Natural killer cell (primary cell): ENCODE measurements at places on chromosomes 4 and X. TPM values are rescaled to one million over a fixed set of nuclear protein-coding genes. Genes with fewer than 3 reads are reported as not detected.

The ERAS gene
- not detected for total RNA-seq

GRCh38 chr4:73742490-73743160 is 2.3 kb downstream of the CXCL8 start:
- H3K36me3 ChIP-seq: no peaks in the 10 kb centered on the region
- H3K4me1 ChIP-seq: no peaks in the 10 kb centered on the region
- no peak for DNase-seq
- H3K27ac ChIP-seq: no peak overlapping the region

- H3K27me3 ChIP-seq: no peaks in the 10 kb centered on the region
- H3K4me1 ChIP-seq: no peaks in the 10 kb centered on the region
- no peak overlapping the region for H3K4me3 ChIP-seq
- no peaks in the 10 kb centered on the region for H3K36me3 ChIP-seq
- no peak for DNase-seq
Observed at GRCh38 chr4:74084984-74085383, 14.0 kb downstream of the CXCL2 start.

- H3K27me3 ChIP-seq: peaks cover 2% of the 10 kb centered on the region
- H3K36me3 ChIP-seq: no peaks in the 10 kb centered on the region
- H3K4me3 ChIP-seq: no peak overlapping the region
- no peak for DNase-seq
- H3K4me1 ChIP-seq: peaks cover 13% of the 10 kb centered on the region
Observed at GRCh38 chrX:68694435-68695205, 47.2 kb downstream of the STARD8 start.

GRCh38 chr4:148380291-148380690 is 61.9 kb downstream of the NR3C2 start:
- no peaks in the 10 kb centered on the region for H3K27me3 ChIP-seq
- no peaks in the 10 kb centered on the region for H3K4me1 ChIP-seq
- DNase-seq: no peak
- H3K36me3 ChIP-seq: no peaks in the 10 kb centered on the region
- H3K4me3 ChIP-seq: no peak overlapping the region
- no peak overlapping the region for H3K27ac ChIP-seq

The STOX2 gene
- not detected for total RNA-seq

DNA sequence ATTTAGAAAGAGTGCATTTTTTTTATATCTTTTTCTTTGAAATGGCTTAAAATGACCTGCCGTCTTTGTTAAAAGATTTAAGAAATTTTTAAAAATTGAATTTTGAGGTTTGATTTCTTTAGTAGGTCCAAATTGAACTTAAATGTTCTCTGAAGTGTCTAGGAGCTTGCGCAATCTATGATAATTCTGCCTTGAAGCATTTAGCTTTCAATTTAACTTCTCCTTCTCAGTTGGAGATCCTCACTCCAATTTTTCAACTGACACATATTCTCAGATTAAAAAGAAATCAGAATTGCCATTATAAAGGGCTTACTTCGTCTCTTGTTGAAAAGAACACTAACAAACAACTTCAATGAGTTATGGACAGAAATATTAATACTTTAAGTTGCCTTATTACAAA is 273.5 kb downstream of the TMA16 start:
- no peak overlapping the region for H3K4me3 ChIP-seq
- peaks cover 2% of the 10 kb centered on the region for H3K27me3 ChIP-seq
- no peak overlapping the region for H3K27ac ChIP-seq
- no peaks in the 10 kb centered on the region for H3K4me1 ChIP-seq
- DNase-seq: no peak

The SMARCA1 gene
- 0.18 TPM for total RNA-seq

GRCh38 chr4:184014301-184014700 is 109.2 kb downstream of the STOX2 start:
- H3K4me1 ChIP-seq: no peaks in the 10 kb centered on the region
- H3K27me3 ChIP-seq: no peaks in the 10 kb centered on the region
- no peak overlapping the region for H3K27ac ChIP-seq
- no peak for DNase-seq
- H3K36me3 ChIP-seq: no peaks in the 10 kb centered on the region
- H3K4me3 ChIP-seq: no peak overlapping the region

GRCh38 chr4:26061248-26061986 is 147.4 kb downstream of the SMIM20 start:
- no peak overlapping the region for H3K4me3 ChIP-seq
- no peaks in the 10 kb centered on the region for H3K4me1 ChIP-seq
- no peaks in the 10 kb centered on the region for H3K36me3 ChIP-seq
- no peak overlapping the region for H3K27ac ChIP-seq

The VCX gene
- not detected for total RNA-seq

The GAGE12H gene
- total RNA-seq: not detected

The NWD2 gene
- not detected for total RNA-seq

The CPLX1 gene
- not detected for total RNA-seq

- no peak overlapping the region for H3K27ac ChIP-seq
- H3K4me3 ChIP-seq: no peak overlapping the region
- H3K36me3 ChIP-seq: no peaks in the 10 kb centered on the region
- DNase-seq: no peak
- no peaks in the 10 kb centered on the region for H3K27me3 ChIP-seq
Observed at GRCh38 chrX:109926743-109927662, 75.9 kb upstream of the TMEM164 start.

DNA sequence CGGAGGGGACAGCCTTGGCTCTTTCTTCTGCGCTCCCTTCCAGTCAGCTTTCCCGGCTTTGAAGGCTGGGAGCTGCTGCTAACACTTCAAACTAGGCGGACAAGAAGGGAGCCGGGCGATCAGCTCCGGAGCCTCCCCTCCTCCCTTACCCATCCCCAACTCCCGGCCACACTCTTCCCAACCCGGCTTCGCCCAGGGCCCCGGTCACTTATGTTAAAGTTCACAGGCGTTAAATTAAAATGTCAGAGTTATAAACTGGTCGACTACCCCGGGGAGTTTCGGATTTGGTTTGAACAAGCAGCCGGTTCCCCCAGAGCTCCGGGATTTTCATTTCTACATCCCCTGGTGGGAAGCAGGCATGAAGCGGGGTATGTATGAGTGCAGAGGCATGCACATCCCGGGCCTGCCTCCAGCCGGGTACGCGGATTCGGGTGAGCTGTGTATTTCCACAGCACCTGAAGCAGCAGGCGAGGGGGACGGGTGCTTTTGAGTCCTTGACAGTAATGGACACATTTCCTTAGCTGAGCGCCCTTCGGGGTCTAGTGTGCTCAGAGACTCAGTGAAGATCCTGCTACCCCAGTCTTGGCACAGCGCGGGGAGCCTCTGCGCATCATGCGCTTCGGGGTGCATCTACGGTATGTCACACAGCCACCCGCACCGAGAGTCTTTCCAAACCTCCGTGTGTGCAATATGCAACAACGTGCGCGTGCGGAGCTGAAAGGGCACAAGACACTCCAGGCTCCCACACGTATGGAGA is 880 bp downstream of the UNC5C start:
- no peak overlapping the region for H3K27ac ChIP-seq
- no peak overlapping the region for H3K4me3 ChIP-seq

DNA sequence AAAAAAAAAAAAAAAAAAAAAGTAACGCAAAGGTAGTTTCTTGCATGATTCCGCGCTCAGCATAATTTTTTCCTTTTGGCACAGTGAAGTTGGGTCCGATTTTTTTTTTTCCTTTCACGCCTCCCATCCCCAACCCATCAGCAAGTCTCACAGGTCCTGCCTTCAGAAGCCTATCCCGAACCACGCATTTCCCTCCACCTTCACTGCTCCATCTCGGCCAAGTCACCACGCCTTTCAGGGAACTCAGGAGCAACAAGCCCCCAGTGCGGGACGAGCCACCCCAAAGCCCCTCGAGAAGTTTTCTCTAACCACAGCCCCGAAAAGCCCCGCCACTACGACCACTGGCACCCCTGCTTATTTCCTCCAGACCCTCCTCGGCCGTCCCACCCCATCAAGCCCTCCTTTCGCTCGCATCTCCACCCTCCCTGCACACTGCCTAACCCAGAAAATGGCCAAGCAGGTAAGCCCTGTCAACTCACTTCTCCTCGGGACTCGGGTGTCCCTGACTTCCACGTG is 1.0 kb downstream of the SLBP start:
- H3K36me3 ChIP-seq: no peaks in the 10 kb centered on the region
- H3K27ac ChIP-seq: peak overlapping the region; percentile 73
- no peaks in the 10 kb centered on the region for H3K27me3 ChIP-seq

GRCh38 chr4:129014566-129015509 is 78.5 kb downstream of the SCLT1 start:
- no peak for DNase-seq
- H3K36me3 ChIP-seq: peaks cover 3% of the 10 kb centered on the region
- no peak overlapping the region for H3K4me3 ChIP-seq
- no peaks in the 10 kb centered on the region for H3K27me3 ChIP-seq
- no peak overlapping the region for H3K27ac ChIP-seq
